Astrocyte of the spinal cord (primary cell): ENCODE measurements at places on chromosomes 3 and 15.

- DNase-seq = no peak
Measured at GRCh38 chr3:25427563-25427941, 511 bp upstream of the RARB start.

GRCh38 chr3:172201870-172202236 lies 162.5 kb downstream of the FNDC3B start:
- DNase-seq = peak; percentile 87

GRCh38 chr3:121414924-121415323 lies 130.9 kb downstream of the POLQ start:
- DNase-seq = no peak

DNA sequence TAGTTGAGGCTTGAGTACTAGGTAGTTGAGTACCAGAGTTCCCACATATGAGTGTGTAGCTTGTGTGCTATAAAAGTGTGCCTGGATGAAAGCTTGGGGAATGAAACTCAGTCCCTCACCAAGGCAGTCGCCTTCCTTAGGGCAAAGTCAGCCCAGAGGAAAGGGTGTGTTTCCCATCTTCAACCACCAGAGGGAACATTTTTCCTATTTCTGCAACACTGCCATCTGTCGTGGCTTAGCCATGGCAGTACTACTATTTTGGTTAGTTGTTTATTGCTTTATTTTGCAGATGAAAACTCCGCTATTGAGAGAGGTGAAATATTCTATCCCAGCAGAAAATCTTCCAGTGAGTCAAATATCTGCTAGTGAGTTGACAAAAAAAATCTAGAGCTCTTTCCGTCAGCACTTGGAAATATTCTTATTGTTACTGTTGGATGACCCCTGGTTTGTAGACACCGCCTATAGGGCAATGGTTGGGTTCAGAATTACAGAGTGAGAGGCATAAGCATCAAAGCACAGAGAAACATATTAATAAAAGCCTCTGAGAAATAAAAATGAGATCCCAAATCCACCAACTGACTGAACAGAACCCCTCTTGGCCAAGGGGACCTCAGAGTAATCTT lies 239.9 kb downstream of the CPNE4 start:
- DNase-seq = peak; percentile 77

- DNase-seq = peak; percentile 78
Measured at GRCh38 chr3:62159709-62160092, 213.6 kb downstream of the FEZF2 start.
